ENCODE measurements at places on chromosomes 5 and 9.

DNA sequence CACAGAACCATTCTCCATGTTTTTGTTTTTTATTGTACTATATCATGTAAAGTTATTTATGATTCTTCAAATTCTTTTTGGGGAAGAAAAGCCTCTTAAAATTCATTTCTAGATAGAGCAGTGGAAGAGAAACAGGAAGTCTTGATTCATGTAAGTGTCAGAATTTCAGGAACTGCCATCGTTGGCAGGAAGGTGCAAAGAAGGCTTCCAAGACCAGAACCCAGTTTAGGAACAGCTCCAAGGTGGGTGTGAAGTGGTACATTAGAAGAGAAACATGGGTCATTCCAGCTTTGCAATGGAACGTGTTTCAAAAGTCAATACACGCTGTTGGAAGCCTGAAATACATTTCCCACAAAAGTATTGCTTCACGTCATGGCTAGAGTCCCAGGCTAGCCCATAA is 14.8 kb downstream of the SAXO1 start:
- no peak for DNase-seq

GRCh38 chr9:38413283-38413682 is 11.0 kb downstream of the IGFBPL1 start:
- no peak for DNase-seq

DNA sequence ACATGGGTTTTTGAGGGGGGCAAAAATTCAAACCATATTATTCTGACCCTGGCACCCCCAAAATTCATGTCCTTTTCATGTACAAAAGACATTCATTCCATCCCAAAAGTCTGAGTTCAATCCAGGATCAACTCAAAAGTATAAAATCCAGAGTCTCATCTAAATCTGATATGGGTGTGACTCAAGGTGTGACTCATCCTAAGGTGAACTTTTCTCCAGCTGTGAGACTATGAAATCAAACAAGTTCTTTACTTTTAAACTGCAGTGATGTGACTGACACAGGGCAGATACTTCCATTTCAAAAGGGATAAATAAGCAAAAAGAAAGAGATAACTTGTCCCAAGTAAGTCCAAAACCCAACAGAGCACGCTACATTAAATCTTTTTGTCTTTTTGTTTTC is 20.6 kb upstream of the CYLC2 start:
- no peak for DNase-seq

- no peak for DNase-seq
Observed at GRCh38 chr5:33369485-33370465, 71.0 kb upstream of the TARS1 start.

DNA sequence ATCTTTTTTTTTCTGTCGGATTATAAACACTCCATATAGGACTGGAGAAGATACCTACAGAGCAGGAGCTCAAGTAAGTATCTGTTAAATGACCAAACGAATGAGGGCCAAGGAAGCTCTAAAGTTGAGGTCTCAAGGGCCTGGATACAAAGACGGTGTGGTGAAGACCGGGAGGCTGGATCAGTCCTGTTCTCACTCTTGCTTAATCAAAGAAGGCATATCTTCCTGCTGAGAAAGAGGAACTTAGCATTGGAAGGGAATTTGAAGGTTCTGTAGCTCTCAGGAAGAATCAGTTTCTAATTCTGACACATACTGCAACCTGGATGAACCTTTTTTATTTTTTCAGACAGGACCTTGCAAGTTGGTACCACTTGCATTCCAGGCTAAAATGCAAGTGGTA is 28.3 kb upstream of the PAX5 start:
- no peak for DNase-seq

DNA sequence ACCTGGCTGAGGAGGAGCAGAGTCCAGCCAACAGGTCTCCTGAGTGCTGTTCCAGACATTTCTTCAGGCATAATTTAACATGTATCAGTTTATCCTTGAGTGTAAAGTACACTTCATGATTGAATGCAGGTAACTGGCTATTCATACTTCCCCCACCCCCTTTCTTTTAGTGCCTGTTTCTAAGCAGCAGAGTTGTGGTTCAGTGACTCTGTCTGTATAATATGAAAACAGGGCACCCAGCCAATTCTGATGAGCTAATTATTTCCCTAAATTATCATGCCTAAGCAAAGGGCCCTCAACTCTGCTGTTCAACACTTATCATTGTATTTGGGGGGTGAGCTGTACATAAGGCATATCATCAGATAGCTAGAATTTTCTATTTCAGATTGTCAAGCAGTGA is 51.9 kb upstream of the ZSWIM6 start:
- DNase-seq = no peak

GRCh38 chr9:109317311-109317978 is 3.4 kb downstream of the EPB41L4B start:
- no peak for DNase-seq

- DNase-seq = no peak
Observed at GRCh38 chr5:75465480-75465879, 45.9 kb downstream of the CERT1 start.

GRCh38 chr5:110865400-110866094 is 126.7 kb downstream of the SLC25A46 start:
- no peak for DNase-seq

DNA sequence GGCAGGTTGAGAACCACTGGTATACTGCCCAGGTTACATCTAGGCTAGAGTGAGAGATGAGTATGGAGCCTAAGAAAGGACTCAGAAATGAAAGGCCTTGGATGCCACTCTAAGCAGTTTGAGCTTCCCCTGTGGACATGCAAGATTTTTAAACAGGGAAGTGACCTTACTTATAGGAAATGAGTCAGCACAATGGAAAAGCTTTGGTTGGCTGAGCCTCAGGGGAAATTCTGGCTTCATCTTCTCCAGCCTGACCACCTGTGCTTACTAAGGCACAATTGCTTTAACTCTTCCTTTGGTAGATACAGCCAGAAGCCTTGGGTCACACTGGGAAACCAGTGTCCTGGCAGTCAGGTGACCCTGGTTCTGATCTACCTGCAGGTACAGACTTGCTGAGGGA is 380.2 kb upstream of the ZNF462 start:
- no peak for DNase-seq

GRCh38 chr9:17005056-17005823 is 129.6 kb upstream of the CNTLN start:
- no peak for DNase-seq

GRCh38 chr5:8410618-8411017 is 541.7 kb downstream of the MTRR start:
- DNase-seq = no peak

DNA sequence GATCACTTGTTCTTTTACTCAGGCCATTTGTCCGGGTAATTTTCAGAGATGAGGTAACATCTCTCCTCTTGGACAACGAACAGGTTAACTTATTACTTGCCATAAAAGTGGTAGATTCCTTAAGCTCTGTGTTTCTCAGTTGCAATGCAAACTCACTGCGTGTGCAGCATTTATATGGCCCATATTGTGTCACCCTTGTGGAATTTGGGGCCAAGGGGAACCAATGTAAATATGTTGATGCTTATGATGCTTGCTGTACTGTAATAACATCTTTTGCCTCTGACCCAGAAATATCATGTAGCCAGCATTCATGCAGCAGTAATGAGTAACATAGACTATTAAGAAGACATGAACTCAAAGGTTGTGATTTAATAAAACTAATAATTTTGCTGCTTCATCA is 175.8 kb downstream of the ADAMTS6 start:
- DNase-seq = no peak

- no peak for DNase-seq
Observed at GRCh38 chr5:109484597-109484996, 74.8 kb upstream of the PJA2 start.

- no peak for DNase-seq
Observed at GRCh38 chr5:151079838-151080612, 809 bp downstream of the TNIP1 start.

GRCh38 chr5:73591102-73591695 is 25.7 kb downstream of the UTP15 start:
- no peak for DNase-seq

GRCh38 chr5:15500325-15501001 is 483 bp downstream of the FBXL7 start:
- no peak for DNase-seq

DNA sequence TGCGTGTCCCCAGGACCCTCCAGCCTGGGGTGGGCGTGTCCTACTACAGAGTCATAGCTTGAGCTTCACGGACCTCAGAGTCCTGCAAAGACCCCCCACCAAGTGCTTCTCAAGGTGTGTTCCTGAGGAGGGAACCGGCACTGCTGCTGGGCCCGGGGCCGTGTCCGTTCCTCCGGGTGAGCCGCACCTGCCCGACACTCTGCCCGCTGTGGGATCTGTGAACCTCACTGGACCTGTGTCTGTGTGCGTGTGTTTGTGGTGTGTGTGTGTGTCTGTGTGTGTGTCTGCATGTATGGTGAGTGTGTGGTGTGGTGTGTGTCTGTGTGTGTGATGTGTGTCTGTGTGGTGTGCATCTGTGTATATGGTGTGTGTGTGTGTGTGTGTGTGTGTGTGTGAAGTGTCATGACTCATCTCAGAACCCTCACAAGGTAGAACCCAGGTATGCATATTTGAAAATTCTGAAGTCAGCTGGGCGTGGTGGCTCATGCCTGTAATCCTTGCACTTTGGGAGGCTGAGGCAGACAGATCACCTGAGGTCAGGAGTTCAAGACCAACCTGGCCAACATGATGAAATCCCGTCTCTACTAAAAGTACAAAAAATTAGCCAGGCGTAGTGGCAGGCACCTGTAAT is 40.9 kb upstream of the RXRA start:
- DNase-seq = no peak

DNA sequence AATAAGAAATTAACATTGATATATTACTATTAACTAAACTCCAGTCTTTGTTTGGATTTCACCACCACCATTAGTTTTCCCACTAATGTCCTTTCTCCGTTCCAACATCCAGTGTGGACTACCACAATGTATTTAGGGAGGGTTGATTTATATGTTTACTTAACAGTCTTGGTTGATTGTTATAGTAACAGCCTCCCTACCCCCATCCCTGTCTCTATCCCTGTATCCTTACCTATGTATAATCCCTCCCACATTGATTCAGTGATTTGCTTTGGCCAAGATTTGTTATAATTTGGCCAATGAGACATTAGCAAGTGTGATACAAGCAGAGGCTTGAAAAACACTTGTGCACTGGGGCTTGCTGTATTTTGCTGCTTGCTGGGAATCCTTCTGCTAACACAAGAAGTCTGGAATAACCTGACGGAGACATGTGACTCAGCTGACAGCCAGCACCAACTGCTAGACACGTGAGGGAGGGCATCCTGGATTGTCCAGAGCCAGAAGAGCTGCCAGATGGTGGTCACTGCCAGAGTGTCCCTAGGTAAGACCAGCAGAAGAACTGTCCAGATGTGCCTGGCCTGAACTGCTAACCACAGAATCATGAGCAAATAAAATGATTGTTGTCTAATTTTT is 51.2 kb upstream of the TCF7 start:
- no peak for DNase-seq

DNA sequence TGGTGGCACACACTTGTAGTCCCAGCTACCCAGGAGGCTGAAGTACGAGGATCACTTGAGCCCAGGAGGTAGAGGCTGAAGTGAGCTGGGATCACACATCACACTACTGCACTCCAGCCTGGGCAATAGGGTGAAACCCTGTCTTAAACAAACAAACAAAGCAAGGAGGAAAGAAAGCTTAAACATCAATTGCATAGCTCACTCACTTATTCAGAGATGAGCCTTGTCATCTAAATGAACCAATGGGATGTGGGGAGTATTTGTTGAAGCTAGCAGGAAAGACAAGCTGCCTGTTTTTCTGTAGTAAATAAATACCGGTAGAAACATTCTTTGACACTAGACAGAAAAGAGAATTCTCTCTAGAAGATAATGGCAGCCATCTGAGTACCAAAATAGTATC is 161.0 kb upstream of the SLC12A2 start:
- DNase-seq = no peak

GRCh38 chr5:115775999-115776398 is 40.5 kb downstream of the CDO1 start:
- no peak for DNase-seq

- no peak for DNase-seq
Observed at GRCh38 chr5:2177244-2177643, 294.5 kb upstream of the IRX4 start.

GRCh38 chr9:126114409-126114760 is 212.2 kb upstream of the MVB12B start:
- no peak for DNase-seq

DNA sequence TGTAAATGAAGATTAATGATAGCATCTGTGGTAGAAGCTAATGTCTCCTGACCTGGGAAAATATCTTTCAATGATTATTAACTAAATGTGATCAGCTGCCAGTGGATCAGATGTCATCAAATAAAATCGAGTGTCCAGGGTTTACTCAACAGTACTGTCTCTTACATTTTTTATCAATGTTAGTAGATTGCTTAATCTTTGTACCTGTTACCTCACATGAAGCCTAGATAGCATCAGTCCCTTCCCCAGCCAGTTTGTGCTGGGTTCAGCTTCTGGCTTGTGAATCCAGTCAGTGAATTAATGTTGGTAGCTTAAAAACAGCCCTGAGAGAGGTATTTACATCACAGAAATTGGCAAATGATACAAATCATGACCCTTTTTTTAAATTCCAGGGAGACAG is 134.4 kb downstream of the GHR start:
- no peak for DNase-seq

DNA sequence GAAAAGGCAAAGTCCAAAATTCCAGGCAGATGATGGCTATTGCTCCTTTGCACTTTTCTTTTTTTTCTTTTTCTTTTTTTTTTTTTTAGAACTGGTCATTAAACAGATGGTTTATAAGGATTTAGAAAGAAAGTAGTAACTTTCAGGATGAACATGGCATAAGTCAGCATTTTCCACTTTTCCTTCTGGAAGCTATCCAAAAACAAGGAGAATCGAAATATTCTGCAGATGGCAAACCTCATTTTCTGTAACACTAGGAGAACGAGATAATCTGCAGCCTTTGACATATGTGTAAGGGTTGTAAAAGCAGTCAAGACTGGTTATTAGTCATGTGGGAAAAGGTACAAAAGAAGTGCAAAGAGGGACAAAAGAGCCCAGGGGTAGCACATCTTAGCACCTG is 69.1 kb upstream of the PUM3 start:
- no peak for DNase-seq

DNA sequence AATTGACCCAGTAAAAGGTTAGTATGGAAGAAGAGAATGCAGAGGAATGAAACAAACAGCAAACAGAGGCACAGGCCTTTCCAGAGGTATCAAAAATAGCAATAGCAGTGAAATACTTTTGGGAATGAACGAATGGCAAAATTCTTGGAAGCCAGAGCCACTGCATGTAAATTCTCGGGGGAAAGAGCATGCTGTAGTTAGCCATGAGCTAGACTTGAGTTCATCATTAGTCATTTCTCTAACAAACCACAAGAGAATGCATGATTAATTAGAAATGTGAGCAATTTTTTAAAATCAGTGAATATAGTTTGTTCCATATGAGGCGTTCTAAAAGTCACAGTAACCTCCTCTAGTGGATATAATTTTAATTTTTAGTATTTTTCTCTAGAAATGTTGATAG is 170.3 kb upstream of the PRR16 start:
- DNase-seq = no peak
